PC-9 (cell line): ENCODE measurements at places on chromosomes 6 and 20. TPM values are rescaled to one million over a fixed set of nuclear protein-coding genes. Genes with fewer than 3 reads are reported as not detected.

Gene PNPLA1
- total RNA-seq: 0.17 TPM in 1 of 2 replicates, not detected in the other

Gene HLA-F
- total RNA-seq: 7.6 and 12.5 TPM in 2 replicates

Gene ELOVL4
- total RNA-seq: not detected in 2 replicates

Gene GJA10
- not detected in 2 replicates for total RNA-seq

Gene PTGIS
- total RNA-seq: 26.9 and 30.3 TPM in 2 replicates

Gene RNF217
- total RNA-seq: 38.3 and 42.3 TPM in 2 replicates

Gene BTN1A1
- total RNA-seq: not detected in 2 replicates

Gene BPIFA1
- total RNA-seq: not detected in 2 replicates

Gene CYP21A2
- 0.33 TPM in 1 of 2 replicates, not detected in the other for total RNA-seq

Gene ASIP
- not detected in 2 replicates for total RNA-seq

Gene MUCL3
- total RNA-seq: not detected in 2 replicates

Gene CENPQ
- 9.5 and 11.0 TPM in 2 replicates for total RNA-seq

Gene AGER
- total RNA-seq: 18.1 and 20.4 TPM in 2 replicates

Gene GSTA2
- not detected in 2 replicates for total RNA-seq

Gene DDX39B
- 383 and 436 TPM in 2 replicates for total RNA-seq

Gene TMEM74B
- 0.44 and 1.2 TPM in 2 replicates for total RNA-seq

Gene ENPP4
- total RNA-seq: 6.2 and 7.1 TPM in 2 replicates

Gene DNMT3B
- total RNA-seq: 5.7 and 8.0 TPM in 2 replicates

Gene PPP1R3G
- total RNA-seq: 1.1 and 1.4 TPM in 2 replicates

Gene RAET1L
- total RNA-seq: 1.2 and 2.8 TPM in 2 replicates

Gene ARHGAP18
- total RNA-seq: 12.8 and 15.0 TPM in 2 replicates

Gene FOXS1
- total RNA-seq: not detected in 2 replicates

Gene CCHCR1
- 60.6 and 69.0 TPM in 2 replicates for total RNA-seq

Gene BTNL2
- total RNA-seq: not detected in 2 replicates

Gene OPRL1
- 1.5 and 2.7 TPM in 2 replicates for total RNA-seq

Gene TUBB2B
- total RNA-seq: 1.3 and 2.5 TPM in 2 replicates

Gene CBLN4
- not detected in 2 replicates for total RNA-seq

Gene MEI4
- not detected in 2 replicates for total RNA-seq

Gene VWA7
- total RNA-seq: 6.0 and 9.6 TPM in 2 replicates

Gene GPX5
- total RNA-seq: not detected in 2 replicates

Gene BPI
- not detected in 2 replicates for total RNA-seq

Gene OOEP
- 10.9 and 12.2 TPM in 2 replicates for total RNA-seq

Gene CST9
- total RNA-seq: not detected in 2 replicates

Gene PDE10A
- not detected in 2 replicates for total RNA-seq

Gene PI3
- total RNA-seq: 4.6 and 6.6 TPM in 2 replicates

Gene RGS17
- 0.70 and 0.80 TPM in 2 replicates for total RNA-seq

Gene COL9A1
- not detected in 2 replicates for total RNA-seq

Gene NINL
- 19.6 and 39.9 TPM in 2 replicates for total RNA-seq

Gene HTR1B
- not detected in 2 replicates for total RNA-seq

Gene ENPP1
- 3.0 and 4.1 TPM in 2 replicates for total RNA-seq

Gene IL17F
- not detected in 2 replicates for total RNA-seq

Gene HSPA1L
- 2.3 and 2.6 TPM in 2 replicates for total RNA-seq

Gene HRH3
- not detected in 2 replicates for total RNA-seq

Gene TMEM14A
- 48.9 and 75.2 TPM in 2 replicates for total RNA-seq

Gene FOXQ1
- 55.8 and 57.0 TPM in 2 replicates for total RNA-seq

Gene DEFB119
- not detected in 2 replicates for total RNA-seq

Gene SH3BGRL2
- total RNA-seq: 24.2 and 27.4 TPM in 2 replicates

Gene SASH1
- 32.9 and 35.5 TPM in 2 replicates for total RNA-seq

Gene UBR2
- 20.5 and 21.1 TPM in 2 replicates for total RNA-seq

Gene SRC
- total RNA-seq: 56.8 and 58.4 TPM in 2 replicates

Gene PPP1R18
- 56.2 and 68.6 TPM in 2 replicates for total RNA-seq

Gene TPMT
- 7.0 and 10.5 TPM in 2 replicates for total RNA-seq

Gene EYA4
- 9.8 and 10.6 TPM in 2 replicates for total RNA-seq

Gene MAFB
- not detected in 2 replicates for total RNA-seq

Gene BLCAP
- total RNA-seq: 99.9 and 109 TPM in 2 replicates

Gene GPR6
- total RNA-seq: not detected in 2 replicates

Gene CPXM1
- total RNA-seq: not detected in 2 replicates

Gene RBPJL
- not detected in 2 replicates for total RNA-seq

Gene IMPG1
- total RNA-seq: not detected in 2 replicates
